ENCODE measurements at places on chromosomes 13 and 19.

DNA sequence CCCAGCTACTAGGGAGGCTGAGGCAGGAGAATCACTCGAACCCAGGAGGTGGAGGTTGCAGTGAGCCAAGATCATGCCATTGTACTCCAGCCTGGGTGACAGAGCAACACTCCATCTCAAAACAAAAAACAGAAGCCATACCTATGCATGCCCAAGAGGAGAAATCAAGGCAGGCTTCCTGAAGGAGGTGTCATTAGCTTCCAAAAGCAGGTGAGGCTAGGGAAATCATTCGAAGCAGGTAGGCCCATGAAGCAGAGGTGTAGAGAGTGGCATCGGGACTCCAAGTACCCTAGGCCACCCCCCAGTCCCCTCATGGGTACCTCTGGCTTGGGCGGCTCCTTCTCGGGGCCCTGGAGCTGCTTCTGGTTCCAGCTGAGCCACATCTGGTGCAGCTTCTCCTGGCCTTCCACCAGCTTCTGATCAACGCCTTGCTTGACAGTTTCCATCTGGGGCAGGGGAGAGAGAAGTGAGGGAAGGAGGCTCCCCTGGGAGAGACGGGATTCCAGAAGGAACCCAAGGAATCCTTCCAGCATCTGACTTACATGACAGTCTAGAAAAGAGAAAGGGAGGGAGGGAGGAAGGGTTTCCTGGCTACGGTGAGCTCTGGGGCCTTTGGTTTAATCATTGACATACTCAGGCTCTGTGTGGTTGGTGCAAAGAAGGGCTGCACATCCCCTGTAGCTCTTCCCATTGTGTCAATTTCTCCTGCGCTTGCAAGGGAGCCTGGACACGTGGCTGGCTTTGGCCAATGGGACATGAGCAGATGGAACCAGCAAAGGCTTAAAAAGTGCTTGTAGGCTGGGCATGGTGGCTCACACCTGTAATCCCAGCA, 13.1 kb upstream of the TICAM1 start:
- DNase-seq, result no peak

GRCh38 chr19:31745731-31746130, 396.5 kb upstream of the TSHZ3 start:
- no peak for DNase-seq

DNA sequence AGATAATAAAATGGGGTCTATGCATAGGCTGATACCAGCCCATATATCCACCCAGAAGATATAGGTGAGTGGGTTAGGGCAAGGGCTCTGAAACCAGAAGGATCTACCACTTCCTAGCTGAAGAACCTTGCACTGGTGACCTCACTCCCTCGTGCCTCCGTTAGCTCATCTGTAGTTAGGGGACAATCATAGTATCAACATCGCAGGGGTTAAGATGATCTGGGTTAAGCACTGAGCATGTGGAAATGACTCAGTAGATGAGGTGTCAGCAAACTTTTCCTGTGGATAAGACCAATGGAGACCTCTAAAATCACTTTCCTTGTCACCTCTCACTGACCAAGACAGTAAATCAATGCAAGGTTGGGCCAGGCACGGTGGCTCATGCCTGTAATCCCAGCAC, 30.5 kb downstream of the TNFSF14 start:
- DNase-seq, result no peak

GRCh38 chr13:61294467-61295191, 121.0 kb downstream of the PCDH20 start:
- no peak for DNase-seq

DNA sequence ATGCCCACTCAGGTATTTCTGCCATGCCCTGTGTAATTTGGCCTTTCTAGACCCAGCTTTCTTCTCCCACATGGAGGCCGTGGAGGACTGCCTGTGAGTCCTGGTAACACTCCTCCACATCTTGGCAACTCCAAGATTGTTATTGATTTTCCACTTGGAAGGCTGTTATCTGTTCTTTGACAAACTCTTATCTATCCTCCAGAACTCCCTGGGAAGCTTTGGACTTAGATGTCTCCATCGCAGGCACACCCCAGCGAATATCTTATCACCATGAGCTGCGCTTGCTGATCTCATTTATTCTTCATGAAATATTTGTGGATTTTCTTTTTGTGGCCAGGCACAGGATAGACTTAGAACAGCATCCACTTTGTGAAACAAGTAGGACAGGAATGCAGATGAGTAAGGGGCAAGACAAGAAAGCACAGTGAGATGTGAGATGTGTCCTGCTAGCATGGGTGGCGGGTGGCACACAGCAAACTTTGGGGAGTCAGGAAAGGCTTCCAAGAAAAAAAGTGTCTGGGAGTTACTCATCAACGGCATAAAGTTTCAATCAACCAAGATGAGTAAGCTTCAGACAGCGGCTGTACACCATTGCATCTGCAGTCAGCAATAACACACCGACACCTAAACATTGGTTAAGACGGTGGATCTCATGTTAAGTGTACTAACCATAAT, 84.5 kb upstream of the IRS2 start:
- DNase-seq, result no peak

- no peak for DNase-seq
Measured at GRCh38 chr13:40484101-40484800, 182.2 kb downstream of the FOXO1 start.

DNA sequence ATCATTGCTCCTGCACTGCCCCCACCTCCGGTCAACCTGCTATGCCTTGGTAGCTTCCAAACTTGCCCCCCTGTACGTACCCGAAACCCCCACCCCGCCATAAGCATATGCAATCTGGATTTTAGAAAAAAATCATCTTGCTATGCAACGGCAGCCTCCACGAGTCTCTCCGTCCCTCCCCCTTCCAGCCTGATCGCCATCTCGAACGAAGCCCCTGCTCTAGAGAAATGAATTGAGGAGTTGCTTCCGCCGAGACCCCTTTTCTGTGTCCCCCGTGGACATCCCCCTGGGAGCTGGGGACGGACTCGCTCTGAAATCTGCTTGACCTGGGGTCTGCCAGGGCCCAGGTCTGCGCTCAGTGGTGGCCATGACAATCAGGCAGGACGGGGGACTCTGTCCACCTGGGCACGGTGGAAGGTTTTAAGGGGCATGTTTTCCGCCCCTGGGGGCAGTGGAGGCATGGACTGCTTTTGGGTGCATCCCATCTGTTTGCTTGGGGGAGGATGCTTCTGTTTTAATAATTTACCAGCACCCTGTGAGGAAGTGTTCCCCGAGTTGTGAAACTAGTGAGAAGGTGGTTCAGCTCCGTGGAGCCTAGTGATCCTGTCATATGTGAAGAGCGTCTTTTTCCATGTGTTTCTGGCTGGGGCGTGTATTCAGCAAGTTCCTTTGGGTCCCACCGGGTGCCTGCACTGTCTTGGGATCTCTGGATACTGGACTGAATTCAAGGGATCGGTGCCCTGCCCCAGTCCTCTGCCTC, 1.0 kb downstream of the KDM4B start:
- no peak for DNase-seq

DNA sequence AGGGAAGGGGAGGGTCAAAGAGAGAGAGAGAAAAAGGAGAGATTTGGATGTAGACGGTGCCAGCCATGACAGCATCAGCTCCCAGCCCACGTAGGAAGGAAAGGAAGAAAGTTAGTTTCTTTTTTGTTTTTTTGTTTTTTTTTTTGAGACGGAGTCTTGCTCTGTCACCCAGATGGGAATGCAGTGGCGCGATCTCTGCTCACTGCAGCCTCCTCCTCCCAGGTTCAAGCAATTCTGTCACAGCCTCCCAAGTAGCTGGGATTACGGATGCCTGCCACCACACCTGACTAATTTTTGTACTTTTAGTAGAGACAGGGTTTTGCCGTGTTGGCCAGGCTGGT, 27.6 kb downstream of the ELL start:
- no peak for DNase-seq

DNA sequence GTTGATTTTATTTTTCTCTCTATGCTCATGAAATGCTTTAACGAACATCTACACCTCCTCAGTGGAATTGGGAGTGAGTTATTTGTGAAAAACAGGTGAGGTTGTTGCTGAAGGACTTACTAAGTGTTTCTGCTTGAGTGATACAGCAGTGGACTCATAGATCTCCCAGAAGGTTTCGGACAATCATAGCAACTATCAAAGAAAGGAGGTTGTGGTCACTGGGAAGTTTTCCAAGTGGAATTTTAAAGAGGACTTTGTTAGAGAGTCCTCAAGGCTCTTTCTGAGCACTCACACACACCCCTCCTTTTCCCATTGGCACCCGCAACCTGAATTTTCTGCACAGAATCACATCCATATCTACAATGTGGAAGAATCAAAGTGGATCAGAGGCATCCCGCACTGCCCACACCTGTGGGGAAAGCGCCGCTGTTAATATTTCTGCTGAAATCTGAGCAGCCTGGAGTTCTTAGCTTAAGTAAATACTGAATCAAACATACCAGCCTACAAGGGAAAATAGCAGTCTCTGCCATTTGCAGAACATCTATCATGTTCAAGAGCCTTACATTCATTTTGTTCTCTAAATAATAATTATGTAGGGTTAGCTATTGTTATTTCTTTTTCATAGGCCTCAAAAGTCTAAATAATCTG, 719.4 kb downstream of the DIAPH3 start:
- DNase-seq, result no peak

DNA sequence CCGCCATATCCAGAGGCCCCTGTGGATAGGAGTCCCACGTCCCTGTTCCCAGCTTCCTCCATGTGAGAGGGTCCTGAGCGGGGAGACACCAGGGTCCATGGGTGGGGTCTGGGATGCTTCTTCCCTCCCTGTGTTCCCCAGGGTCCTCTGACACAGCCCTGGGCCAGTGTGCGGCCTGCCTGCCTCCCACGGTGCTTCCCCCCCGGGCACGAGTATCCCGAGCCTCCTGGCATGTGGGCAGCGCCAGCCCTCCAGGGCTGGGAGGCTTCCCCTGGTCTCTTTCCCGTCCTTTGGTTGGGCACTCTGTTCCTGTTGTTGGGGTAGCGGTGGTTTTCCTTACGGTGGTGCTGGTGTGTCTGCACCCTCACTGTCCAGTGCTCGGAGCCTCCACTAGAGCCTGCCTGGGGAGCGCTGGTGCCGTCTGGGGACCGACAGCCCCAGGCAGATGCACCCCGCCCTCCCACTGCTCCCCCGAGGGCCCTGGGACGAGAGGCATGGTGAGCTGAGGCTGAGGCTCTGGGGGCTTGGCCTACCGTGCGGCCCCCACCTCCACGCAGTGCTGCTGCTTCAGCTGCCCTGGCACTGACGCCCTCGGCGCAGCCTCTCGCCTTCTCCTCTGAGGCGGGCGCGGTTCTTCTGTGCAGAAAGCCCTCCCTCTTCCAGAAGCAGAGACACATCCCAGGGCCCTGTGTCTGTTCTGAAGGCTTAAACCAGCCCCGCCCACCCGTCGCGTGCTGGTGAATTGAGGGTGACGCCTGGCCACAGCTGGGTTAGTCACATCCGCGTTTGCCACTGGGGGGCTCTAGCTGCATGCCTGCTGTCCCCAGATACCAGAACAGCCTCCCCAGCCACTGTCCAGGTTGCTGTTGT, 27.9 kb downstream of the PLEKHJ1 start:
- DNase-seq, result no peak

DNA sequence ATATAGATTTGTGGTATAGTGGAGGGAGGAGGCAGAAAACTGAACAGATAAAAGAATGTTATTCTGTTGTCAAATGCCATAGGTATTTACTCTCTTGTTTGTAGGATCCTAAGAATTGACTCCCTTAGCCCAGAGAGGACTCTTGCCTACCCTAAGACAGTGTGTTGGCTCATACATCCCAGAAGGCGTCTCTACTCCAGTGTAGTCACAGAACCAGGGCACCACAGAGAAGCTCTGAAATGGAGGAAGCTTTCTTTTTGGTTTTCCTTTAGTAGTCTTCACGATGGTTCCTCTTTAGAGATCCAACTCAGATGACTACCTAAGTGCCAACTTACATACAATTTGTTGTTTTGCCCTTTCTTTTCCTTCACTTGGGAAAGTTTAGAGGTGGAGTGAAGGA, 14.0 kb downstream of the GPR183 start:
- DNase-seq, result no peak

DNA sequence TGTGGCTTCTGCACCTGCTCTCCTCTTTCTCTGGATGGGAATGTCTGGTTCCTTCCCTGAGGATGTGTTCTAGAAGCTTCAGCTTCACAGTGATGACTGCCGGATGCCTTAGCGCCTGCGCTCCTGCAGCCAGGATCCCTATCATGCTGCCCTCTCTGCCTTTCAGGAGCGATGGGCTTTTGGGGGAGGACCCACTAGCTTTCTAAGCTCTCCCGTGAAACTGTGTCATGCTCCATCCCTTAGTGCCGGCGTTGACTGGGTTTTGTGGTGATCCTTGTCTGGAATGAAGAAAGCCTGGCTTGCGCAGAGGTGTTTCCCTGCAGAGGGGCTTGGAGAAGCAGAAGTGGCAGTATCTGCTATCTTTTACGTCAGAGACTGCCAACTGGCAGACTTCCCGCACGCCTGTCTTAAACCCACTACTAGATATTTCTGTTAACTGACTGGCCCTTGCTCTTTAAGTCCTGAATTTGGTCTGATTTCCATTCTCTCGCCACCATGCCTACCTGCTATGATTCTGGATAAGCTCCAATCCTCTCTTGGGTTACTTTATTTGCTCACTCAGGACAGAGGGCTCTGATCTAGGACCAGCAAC, 3.8 kb upstream of the KMT2B start:
- no peak for DNase-seq

GRCh38 chr19:38079926-38080380, 144.1 kb downstream of the DPF1 start:
- DNase-seq, result no peak

GRCh38 chr13:98534821-98535220, 42.1 kb downstream of the STK24 start:
- no peak for DNase-seq

DNA sequence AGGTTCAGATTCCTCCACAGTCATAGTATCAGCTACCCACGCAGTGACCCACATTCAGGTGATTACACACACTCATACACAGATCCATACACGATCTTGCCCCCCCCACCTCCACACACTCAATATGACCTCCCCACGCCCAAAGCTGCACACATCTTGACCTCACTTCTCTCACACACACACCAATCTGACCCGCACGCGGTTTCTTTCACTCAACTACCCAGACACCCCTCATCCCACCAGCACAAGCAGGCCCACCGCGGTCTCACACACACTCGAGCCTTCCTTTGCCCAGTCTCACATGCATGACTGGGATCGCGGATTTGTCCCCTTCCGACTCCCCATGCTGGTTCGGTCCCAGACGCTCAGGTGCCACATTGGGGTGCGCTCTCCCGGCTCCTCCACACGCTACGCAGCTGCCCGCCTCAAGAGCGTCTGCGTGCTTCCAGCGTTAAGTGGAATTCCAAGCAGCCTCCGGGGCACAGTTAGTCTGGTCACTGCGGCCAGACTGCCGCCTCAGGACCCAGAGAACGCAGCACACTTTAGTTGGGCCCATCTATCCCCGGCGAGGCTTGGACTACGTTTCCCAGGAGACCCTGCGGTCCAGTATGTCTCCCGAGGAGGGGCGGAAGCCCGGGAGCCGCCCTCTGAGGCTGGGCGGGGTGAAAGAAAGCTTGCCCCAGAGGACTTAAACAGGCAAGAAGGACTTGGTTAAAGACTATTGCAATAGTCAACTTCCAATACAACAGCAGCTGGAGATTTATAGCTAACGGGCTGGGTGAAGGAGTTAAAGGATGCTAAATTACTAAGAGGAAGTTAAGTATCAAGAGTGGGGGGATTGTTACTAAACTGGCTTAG, 746 bp upstream of the ZNF345 start:
- peak; percentile 56 for DNase-seq
